CD8-positive, alpha-beta T cell (primary cell): ENCODE measurements at places on chromosomes 2 and 18.

GRCh38 chr18:8821083-8821465 is 115.7 kb downstream of the MTCL1 start:
- DNase-seq: no peak

DNA sequence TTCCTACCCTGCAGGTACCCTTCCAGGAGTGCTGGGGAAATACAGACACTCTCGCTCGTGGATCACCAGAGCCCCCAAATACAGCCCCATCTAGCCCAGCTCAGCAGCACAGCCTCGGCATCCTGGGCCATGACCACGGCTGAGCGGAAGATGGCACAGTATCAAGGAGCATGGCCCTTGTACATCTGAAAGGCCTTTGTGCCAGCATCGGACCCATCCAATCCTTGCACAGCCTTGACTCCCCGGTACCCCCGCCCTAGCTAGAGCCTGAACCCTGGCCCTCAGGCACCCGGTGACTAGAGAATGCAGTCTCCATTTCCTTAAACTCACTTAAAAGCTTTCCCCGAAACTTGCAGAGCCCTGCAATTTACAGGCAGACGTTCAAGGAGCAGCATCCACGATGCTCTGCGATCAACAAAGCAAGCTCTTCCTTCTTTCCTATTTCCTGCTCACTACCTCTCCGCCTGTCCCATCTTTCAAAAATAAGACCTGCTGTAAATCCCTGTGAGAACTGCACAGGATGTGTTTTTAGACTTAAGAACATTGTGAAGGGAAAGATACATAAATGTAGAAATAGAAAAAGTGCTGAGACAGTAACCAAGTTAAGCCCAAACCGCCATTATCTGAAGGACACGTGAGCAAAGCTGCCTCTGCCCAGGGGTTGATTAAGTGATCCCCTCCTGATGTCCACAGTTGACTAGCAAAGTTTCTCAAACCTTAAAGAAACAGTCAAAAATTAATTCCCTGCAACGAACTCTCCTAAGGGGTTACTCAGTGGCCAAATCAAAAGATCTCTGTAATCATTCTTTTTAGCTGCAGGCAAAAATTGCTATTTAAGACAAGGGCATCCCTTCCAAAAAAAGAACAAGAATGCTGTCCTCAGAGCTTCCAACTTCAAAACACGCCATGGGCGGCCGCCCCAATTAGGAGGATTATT is 48.5 kb downstream of the ZNF516 start:
- no peak for DNase-seq

- DNase-seq: no peak
These were observed 133.2 kb downstream of the NCK2 start for GRCh38 chr2:105877945-105878344.

DNA sequence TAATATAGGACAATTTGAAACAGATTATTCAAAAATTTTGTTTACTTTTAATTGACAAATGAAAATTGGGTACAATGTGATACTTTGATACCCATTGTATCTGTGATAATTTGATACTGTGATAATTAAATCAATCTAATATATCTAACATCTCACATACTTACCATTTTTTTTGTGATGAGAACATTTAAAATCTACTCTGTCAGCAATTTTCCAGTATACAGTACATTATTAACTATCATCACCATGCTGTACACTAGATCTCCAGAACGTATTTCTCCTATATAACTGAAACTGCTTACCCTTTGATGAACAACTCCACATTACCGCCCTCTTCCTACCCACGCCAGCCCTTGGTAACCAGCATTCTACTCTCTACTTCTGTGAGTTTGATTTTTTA is 139.7 kb upstream of the TFPI start:
- DNase-seq: no peak

GRCh38 chr2:168237741-168238140 is 9.7 kb downstream of the STK39 start:
- no peak for DNase-seq

DNA sequence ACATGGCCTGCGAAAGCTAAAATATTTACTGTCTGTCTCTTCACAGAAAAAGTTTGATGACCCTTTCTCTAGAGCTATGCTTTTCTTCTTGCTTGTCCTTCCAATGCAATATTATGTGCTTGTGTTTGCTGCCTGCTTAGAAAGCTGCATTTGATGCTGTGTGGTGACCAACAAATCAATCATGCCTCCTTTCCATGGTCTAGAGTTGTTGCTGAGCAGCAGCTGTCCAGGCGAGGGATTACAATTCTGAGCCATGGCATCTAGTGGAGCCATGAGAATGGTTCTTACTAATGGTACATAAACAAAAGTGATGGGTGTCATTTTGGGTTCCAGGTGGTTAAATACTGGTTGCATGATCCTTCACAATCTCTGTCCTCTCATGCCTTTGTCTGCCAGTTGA is 1142.1 kb downstream of the DPP10 start:
- no peak for DNase-seq
